ENCODE measurements at places on chromosomes 1 and 21.

- DNase-seq, result no peak
Measured at GRCh38 chr1:186609183-186609582, 71.0 kb downstream of the PTGS2 start.

GRCh38 chr1:42168763-42169162, 4.2 kb upstream of the GUCA2A start:
- no peak for DNase-seq

- DNase-seq, result no peak
Measured at GRCh38 chr1:230899841-230900251, 31.5 kb upstream of the C1orf198 start.

GRCh38 chr1:29454616-29455380, 218.5 kb downstream of the PTPRU start:
- no peak for DNase-seq

DNA sequence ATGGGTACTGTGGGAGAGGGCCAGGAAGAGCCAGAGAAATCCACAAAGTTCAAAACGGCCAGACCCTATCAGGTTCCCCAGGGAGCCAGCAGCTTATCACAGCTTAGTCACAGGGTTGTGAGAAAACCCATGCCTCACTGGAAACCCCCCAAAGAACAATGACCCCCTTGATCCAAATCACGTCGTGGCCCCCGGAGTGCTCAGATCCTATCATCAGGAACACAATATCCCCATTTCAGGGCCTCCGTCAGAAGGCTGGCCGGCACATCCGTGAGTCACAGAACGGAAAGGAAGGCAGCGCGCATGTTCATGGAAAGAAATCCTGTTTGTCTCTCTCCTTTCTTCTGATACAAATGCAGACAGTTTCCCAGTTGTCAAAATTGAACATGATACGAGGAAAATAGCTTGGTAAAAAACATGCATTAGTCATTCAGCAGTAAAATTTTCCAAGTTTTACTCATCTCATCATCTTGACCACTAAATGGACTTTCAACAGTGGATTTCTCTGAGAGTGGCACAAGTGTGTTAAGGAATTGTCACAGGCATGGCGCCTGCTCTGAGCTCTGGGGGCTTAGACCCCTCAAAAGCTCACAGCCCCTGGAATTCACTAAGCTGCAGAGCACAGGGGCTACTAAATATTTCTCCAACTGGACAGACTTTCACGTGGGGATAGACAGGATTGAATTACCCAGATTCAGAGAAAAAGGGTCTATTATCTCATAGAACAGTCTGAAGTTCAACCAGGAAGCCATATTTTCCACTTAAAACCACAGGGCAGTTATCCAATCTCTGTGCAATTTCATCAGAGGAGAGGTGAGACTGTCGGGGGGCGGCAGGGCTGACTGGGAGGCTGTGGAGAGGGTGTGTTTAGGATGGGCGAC, 124.8 kb downstream of the RIPK4 start:
- no peak for DNase-seq

DNA sequence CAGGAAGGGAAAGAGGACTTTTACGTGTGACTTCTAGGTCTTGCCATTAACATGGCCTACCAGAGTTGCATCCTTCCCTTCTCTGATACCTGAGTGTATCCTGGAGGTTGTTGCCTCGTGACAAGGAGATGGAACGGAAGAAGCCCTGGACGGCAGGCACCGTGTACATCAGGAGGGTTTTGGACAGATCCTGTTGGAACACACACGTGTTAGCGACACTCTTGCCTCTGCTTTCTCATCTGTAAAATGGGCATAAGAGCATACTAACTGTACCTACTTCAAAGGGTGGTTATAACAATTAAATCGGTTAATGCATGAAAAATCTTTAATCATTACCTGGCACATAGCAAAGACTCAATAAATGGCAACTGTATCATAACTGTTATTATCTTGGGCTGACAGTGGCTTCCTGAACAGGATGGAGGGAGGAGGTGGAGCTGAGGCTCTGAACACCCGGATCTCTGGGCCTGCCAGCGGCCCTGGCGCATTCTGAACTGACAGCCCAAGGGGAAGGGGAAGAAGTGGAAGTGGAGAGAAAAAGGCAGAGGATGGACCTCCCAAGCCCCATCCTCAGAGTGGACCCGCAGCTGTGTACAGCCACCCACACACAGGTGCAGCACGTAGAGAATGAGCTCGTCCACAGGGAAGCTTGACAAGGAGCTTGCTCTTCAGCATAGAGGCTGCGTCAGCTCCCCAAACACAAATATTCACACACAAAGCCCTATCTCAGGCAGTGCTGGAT, 30.2 kb upstream of the EXOSC10 start:
- DNase-seq, result no peak

DNA sequence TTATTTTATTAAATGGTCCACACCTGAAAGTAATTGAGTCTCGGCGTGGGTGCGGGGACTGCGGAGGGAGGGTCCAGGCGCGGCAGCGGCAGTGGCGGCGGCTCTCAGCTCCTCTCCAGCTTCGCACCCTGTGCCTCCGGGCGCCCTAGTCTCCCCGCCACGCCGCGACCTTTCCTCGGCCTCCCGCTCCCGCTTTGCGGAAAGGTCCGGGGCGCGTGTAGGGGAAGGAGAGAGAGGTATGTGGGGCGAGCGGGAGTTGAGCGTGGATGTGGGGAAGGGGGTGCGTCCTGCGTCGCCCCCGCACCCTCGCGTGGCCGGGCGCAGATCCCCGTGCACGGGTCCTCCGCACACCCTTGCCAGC, 13.4 kb upstream of the ALX3 start:
- no peak for DNase-seq

DNA sequence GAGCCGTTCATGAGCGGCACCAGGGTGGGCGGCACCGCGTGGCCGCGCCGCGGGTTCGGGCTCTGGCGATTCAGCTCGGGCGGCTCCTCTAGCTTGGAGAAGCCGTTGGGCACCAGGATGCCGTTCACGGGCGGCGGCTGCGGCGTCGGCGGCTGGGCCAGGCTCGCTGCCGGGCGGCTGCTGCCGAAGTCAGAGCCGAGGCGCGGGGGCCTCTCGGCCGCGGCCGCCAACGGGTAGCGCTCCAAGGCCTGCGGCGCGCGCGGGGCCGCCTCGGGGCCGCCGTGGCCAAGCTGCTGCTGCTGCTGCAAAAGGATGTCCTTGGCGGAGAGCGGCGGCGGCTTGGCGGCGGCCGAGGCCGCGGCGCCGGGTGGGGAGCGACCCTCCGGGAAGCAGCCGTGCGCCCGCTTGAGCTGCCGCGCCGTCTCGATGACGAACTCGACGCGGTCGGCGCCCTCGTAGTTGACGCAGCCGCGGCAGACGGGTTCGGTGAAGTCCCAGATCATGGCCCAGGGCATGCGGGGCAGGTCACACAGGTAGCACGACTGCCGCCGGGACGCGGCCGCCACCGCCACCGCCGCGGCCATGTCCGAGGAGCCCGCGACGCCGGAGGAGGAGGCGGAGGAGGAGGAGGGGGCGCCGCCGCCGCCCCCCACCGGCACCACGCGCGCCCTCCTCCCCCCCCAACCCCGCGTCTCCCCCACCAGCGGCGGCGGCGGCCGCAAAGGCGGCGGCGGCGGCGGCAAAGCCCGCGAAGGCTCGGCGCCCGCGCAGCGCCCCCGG, 877 bp downstream of the IRF2BP2 start:
- no peak for DNase-seq

DNA sequence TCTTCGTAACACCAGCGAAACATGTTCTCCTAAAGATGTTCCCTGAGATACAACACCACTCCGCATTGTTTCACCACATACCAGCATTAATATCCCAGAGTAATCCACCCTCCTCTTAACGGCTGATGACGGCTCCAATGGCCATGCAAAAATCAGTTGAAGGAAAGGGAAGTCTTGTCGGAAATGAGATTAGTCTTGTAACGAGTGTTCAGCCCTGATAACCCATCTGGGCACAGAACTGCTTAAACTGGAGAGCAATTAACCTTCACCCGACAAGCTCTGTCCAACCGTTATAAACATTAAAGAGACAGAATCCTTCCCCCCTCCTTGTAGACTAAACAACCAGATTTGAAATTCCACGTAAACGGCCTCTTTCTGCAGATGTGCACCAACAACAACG, 21.9 kb downstream of the ERG start:
- no peak for DNase-seq

DNA sequence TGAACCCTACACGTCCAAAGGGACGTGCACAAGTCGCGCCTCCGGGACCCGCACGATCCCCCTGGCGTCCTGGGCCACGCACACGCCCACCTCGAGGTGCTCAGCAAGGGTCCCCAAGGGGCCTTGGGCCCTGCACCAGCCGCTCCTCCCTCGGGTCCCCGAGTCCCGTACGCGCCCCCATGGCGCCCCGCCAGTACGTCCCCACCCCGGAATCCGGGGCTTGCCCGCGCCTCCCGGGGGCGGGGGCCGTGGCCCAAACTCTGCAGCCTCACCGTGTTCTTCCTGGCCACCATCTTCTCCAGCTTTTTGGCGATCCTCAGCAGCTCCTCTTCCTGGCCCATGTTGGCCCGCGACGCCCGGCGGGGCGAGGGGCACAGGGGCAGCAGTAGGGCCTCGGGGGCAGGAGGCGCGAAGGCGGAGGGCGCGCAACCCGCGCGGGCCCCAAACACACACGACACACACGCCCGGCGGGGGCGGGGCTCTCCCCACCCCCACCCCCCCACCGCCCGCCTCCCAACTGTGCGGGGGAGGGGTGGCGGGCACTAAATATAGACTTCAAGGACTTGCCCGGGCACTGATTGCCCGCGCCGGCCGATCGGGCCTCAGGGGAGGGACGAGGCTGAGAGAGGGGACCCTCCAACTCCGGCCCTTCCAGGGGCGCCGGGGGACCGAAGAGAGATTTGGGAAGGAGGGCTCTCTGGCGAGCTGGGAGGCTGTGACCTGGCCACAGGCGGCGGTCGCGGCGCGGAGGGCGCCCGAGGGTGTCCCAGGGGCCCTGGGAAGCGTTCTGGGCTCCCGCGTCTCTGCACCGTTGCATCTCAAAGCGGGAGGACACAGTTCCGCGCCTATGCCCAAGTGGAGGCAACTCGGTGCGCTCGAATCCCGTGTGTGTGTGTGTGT, at the start of gene TCEA3:
TCEA3 (minus strand) TSS at position 456 of the 900 bp plus-strand sequence; CDS start at position 341, 115 bp downstream.
- peak; percentile 38 for DNase-seq

DNA sequence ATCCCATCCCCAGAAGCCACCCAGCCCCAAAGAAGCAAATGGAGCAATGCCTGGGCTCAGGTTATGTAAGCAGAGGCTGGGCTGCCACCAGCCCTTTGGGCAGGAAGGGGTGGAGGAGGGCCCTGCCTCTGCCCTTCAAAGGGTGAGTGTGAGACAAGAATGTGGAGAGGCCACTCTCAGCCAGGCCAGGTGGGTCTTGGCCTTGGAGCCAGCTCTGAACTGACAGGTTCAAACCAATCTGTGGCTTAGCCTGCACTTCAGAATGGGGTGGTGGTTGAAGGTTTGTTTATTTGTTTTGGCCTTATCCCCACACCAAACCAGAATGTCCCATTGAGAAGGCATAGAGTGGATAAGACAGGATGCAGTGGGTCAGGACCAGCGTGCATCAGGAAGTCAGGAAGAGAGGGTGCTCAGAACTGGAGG, 29.8 kb downstream of the C1orf116 start:
- no peak for DNase-seq

- no peak for DNase-seq
Measured at GRCh38 chr1:209202830-209203532, 380.5 kb upstream of the CAMK1G start.

GRCh38 chr1:184199036-184199435, 147.5 kb downstream of the TSEN15 start:
- DNase-seq, result no peak

- no peak for DNase-seq
Measured at GRCh38 chr1:21188235-21188634, 11.5 kb upstream of the EIF4G3 start.

GRCh38 chr1:200029822-200030152, 2.3 kb downstream of the NR5A2 start:
- DNase-seq, result no peak

- no peak for DNase-seq
Measured at GRCh38 chr1:229229721-229230139, 41.2 kb upstream of the RAB4A start.

GRCh38 chr21:25361097-25361496, 246.2 kb downstream of the MRPL39 start:
- no peak for DNase-seq

DNA sequence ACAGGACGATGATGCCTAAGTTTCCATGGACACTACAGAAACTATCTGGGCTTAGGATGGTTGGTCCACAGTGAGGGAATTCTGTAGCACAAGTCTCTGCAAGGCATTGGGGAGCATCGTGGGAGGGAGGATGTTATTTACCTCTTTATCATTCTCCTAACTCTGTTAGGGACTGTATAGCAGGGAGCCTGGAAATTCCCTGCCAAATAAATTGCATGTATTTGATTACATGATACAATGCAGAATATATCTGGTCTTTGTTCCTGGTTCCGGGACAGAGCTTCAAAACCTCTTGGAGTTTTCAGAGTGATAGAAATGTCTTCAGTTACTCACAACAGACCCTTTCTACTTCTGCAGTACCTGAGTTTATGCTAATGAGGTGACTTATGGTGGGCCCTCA, 385.9 kb downstream of the PCP4 start:
- DNase-seq, result no peak

- DNase-seq, result no peak
Measured at GRCh38 chr1:83763361-83764095, 235.4 kb downstream of the TTLL7 start.

GRCh38 chr1:5444396-5444795, 547.8 kb downstream of the NPHP4 start:
- no peak for DNase-seq

DNA sequence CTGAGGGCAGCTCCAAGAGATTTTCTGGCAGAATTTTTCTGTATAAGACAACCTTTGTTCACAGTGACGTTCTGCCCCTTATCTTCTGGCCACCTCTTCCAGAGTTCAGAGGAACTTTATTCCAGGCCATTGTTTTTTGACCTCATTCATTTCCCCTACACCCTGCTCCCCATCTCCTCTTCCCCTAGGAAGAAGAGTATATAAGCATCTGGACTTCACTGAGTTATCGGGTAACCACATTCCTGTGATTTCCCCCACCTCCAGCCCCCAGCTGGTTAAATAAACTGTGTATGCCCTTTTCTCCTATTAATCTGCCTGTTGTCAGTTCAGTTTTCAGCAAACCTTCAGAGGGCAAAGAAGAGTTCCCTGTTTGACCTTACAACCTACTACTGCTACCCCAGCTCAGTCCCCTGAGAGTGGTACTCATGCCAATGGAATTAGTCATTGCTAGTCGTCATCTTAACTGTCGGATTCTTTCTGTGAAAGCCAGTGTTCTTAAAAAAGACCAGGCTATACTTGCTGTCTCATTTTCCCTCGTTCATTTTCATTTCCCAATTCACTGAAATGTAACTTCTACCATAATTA, 14.3 kb upstream of the ALG14 start:
- DNase-seq, result no peak

- DNase-seq, result no peak
Measured at GRCh38 chr21:14120091-14120734, 90.5 kb downstream of the LIPI start.

Data from GM12892 (cell line).